CD8-positive, alpha-beta memory T cell (primary cell): ENCODE measurements at places on chromosomes 7 and 10.
A peak's percentile ranks its signal among the peaks of the same experiment; 100 is the strongest.

DNA sequence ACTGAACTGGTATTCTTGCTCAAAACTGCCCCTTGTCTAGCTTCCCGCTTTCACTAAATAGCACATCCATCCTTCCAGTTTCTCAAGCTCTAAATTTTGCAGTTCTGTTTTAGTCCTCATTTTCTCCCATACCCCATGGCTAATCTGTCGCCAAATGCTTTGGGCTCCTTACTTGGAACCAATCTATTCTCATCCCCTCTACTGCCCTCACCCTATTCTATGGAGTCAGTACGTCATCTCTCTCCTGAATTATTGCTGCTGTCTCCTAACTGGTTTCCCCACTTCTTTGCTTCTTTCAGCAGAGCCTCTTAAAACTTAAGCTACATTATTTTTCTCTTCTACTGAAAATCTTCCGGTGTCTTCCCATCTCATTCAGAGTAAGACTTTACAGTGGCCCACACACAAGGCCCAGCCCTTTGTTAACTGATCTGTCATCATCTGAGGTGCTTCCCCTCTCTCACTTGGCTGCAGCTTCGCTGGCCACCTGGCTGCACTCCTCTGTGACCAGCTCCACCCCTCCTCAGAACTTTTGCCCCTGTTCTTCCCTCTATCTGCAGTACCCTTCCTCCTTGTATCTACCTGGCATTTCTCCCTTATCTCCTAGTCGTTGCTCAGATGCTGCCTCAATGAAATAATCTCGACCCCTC, 9.9 kb downstream of the STARD3NL start:
- DNase-seq = no peak
- no peak overlapping the region for H3K27ac ChIP-seq
- H3K4me3 ChIP-seq = no peak overlapping the region
- H3K4me1 ChIP-seq = no peaks in the 10 kb centered on the region
- no peaks in the 10 kb centered on the region for H3K27me3 ChIP-seq
- no peaks in the 10 kb centered on the region for H3K36me3 ChIP-seq

GRCh38 chr7:67525588-67525987, 529.0 kb downstream of the TYW1 start:
- H3K27me3 ChIP-seq = no peaks in the 10 kb centered on the region
- no peak overlapping the region for H3K27ac ChIP-seq
- DNase-seq = no peak

GRCh38 chr10:96609510-96609909, 22.7 kb upstream of the TM9SF3 start:
- no peaks in the 10 kb centered on the region for H3K27me3 ChIP-seq
- H3K36me3 ChIP-seq = no peaks in the 10 kb centered on the region
- H3K4me3 ChIP-seq = no peak overlapping the region
- H3K4me1 ChIP-seq = peaks cover 13% of the 10 kb centered on the region
- no peak overlapping the region for H3K27ac ChIP-seq

GRCh38 chr10:120336911-120337540, 120.0 kb upstream of the PLPP4 start:
- no peak overlapping the region for H3K27ac ChIP-seq
- no peaks in the 10 kb centered on the region for H3K27me3 ChIP-seq
- no peaks in the 10 kb centered on the region for H3K4me1 ChIP-seq
- peak; percentile 21 for DNase-seq
- H3K36me3 ChIP-seq = no peaks in the 10 kb centered on the region

- H3K27me3 ChIP-seq = no peaks in the 10 kb centered on the region
- H3K4me1 ChIP-seq = no peaks in the 10 kb centered on the region
- DNase-seq = no peak
- H3K36me3 ChIP-seq = no peaks in the 10 kb centered on the region
- no peak overlapping the region for H3K4me3 ChIP-seq
- H3K27ac ChIP-seq = no peak overlapping the region
These were observed 72.7 kb upstream of the NUPR2 start for GRCh38 chr7:56188823-56189346.

DNA sequence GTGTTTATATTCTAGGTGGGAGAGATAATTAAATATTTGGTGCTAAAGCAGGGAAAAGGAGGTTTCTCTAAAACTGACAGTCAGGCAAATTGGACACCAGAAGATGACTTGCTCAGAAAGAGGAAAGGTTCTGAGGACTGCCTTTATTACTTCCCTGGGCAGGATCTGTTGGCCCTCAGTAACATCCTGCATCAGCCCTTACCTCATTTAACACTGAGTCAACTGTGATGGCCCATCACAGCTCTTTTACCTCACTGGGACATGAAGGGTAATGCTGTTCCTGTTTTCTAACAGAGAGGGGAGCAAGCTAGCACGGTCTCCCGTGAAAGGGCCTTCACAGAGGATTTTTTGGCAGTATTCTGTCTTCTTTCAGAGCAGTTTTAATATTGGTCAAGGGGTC, 12.0 kb downstream of the PPP1R17 start:
- DNase-seq = no peak
- no peaks in the 10 kb centered on the region for H3K27me3 ChIP-seq
- no peak overlapping the region for H3K4me3 ChIP-seq
- no peaks in the 10 kb centered on the region for H3K36me3 ChIP-seq
